ENCODE measurements at places on chromosomes 2 and 18. TPM values are rescaled to one million over a fixed set of nuclear protein-coding genes. Genes with fewer than 3 reads are reported as not detected.
A peak's percentile ranks its signal among the peaks of the same experiment; 100 is the strongest.

Gene PLEKHH2
- under 0.01 TPM for total RNA-seq

GRCh38 chr2:104388296-104388695 is 465.6 kb upstream of the POU3F3 start:
- DNase-seq = no peak

DNA sequence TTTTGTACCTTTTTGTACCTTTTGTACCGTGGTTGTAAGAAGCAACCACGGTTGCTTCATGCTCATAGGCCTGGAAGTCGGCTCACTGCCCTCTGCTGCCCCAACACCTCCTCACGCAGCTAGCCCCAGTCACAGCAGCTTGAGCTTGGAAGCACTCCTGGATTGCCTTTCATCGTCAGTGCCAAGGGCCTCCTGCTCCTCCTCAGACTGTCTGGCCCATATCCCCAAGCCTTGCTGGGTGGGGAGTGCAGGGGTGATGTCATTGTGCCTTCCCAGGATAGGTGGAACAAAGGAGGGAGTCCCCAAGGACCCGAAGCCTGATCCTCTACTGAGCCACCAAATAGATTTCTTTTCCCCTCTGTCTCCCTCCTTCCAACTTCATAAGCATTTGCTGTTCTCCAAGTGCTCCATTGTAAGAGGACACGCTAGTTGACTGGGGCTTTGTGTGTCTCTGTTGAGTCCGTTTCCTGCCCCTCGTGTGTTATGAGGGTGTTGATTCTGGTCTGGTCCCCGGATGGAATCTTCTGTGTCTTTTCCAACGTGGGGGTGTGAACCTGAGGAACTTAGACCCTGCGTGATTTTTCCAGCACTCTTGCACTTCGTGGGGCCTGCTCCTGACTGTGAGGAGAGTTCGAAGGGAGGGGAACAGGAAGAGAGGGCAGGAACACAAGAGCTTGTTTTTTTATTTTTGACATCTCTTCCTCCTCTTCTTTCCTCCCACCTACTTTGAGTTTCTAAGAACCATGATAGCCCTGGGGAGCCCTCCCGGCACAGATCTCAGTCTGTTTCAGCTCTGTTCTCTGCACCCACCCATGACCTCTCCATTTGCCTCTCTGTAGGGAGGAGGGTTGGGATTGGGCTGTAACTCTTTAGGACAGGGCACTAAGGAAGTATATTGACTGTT is 127.2 kb upstream of the EML6 start:
- DNase-seq = no peak

Gene DYNAP
- not detected for total RNA-seq

Gene TCF4
- total RNA-seq = 424 TPM

Gene SERPINB11
- not detected for total RNA-seq

Gene POTEC
- not detected for total RNA-seq

DNA sequence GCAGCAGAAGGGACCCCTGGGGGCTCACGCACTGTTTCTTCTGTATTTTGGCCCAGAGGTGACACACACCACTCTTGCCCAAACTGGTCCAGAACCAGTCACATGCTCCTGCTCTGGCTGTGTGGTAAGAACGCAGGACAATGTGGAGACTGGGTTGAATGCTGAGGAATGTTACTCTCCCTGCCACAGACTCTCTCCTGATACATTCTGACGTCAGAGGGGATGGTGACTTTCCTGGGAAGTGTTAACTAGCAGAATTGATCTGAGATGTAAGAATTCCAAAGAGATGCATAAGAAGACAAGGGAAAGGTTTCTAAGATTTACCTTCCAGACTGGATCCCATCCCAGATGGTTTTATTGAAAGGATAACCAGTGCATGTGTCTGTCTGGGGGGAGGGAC is 100.8 kb downstream of the ASB1 start:
- no peak for DNase-seq

GRCh38 chr2:28681606-28682005 is 70.0 kb upstream of the PPP1CB start:
- no peak for DNase-seq

Gene IL1RL1
- 0.13 TPM for total RNA-seq

DNA sequence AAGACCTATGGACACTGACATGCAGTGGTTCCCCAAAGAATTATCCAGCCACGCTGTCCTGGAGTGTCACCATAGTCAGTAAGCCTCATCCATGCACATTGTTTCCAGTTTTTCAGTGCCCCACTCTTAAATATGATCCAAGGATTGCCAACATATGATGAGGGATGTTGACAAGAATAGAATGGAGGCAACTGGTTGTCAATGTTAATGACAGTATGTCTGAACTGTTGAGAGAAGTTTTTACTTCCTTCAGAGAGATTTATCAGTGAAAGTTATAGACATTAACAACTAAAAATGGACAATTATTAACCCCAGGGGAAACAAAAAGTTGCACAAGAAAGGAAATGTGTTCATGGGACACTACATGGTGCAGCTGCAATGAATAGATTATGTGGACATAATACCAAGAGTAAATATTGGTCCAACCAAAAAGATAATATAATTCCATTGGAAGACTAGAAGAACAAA is 69.9 kb downstream of the CYP26B1 start:
- DNase-seq = no peak

- DNase-seq = no peak
Observed at GRCh38 chr2:60862642-60863041, 18.7 kb upstream of the REL start.

DNA sequence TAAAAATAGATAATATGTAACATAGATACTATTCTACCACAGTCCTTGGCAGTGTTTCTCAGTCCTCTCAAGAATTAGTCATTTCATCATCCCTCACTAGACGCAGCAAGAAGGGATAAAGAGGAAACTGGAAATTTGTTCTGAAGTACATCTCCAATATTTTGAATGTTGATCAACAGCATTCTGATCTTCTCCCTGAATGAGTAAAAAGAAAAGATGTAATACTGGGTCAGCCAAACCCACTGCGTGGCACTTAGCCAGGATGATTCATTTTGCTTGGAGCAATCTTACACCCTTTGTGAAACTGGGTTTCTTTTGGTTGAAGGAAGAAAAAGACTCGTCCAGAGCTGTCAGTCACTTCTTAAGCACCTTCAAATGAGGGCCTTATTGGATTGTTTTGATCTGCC is 54.1 kb downstream of the TAF1B start:
- peak; percentile 74 for DNase-seq

DNA sequence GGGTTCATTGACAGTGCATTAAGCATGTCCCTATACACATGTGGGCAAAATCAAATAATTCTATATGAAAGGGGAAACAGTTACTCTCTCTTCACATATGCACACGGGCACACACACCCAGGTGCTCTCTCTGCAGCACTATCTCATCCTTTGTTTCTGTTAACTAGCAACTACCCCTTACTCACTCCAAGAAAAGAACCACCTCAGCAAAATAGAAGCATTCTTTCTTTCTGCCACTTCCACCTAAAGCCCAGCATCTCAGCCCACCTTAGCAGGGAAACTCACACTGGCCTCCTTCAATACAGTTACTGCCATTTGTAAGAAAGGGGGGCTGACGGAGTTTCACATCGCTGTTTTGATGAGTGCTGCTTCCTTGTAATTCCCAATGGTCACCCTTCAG is 216.3 kb upstream of the ID2 start:
- DNase-seq = no peak

GRCh38 chr2:60025496-60025895 is 528.0 kb downstream of the BCL11A start:
- DNase-seq = no peak

GRCh38 chr2:181621779-181622490 is 35.0 kb downstream of the CERKL start:
- no peak for DNase-seq

DNA sequence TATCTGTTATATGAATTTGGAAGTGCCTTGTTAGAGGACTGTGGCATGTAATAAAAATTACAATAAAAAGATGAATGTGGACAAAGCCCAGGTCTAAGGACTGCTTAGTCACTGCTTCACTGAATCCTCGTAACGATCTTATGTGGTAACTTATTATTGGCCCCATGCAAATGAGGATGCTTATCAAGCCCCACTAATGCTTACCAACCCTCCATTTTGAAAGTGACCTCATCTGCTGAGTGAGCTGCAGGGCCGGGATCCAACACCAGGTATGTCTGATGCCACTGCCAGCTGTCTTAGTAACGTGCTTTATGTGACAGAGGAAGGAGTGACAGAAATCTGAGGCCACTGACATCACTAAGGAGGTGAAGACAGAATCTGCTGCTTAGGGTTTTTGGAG is 65.3 kb upstream of the CCDC85A start:
- DNase-seq = no peak

Gene RSAD2
- total RNA-seq = 0.25 TPM

GRCh38 chr2:140604096-140604495 is 1526.7 kb downstream of the LRP1B start:
- DNase-seq = no peak

DNA sequence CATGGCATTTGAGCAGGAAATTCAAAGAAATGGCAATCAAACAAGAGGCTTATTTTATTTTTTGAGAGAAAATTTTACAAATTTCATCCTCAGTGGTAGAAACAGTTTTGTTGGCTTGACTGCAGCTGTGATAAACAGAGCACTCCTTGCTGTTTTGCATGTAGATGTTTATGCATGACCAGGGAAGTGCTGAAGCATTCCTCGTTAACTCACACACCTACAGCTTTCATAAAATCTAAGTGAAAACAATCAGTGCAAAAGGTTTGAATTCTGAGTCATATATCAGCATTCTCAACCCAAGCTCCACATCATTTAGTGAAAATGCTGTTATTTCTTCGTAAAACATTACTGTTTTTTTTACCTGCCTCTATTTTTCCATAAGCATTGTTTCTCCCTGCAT is 146.6 kb upstream of the CCDC68 start:
- no peak for DNase-seq

- DNase-seq = no peak
Observed at GRCh38 chr2:101775636-101776035, 78.1 kb downstream of the MAP4K4 start.

Gene NDC80
- total RNA-seq = 6.8 TPM

DNA sequence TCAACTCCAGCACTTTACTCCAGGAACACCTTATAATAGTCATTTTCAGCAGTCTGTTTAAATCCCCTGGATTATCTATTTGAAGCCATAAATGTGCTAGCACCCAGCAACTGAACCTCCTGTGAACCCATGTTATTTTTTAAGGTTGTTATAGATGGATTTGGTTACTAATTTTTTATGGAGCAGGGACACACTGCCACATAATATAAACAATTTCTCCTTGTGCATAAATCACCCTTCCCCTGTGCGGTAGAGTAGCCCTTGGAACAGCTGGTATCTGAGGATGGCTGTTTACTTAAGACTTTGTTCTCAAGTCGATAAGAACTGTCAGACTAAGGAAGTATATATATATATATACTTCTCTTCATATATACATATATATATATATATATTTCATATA is 367.4 kb downstream of the EPHA4 start:
- DNase-seq = no peak

DNA sequence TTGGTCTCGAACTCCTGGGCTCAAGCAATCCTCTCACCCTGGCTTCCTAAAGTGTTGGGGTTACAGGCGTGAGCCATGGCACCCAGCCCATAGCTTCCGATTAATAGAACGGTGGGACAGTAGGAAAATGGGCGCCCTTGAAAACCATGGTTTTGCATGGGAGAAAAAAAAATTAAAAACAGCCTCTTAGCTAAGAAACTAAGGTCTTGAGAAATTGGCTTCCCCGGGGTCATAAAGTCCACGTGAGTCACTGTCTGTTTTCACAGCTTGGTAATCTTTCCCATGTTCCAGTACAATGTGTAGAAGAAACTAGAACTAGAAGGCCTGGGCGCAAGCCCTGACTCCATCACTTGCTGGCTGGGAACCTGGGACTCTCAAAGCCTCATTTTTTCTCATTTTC is 20.7 kb downstream of the B3GNT2 start:
- DNase-seq = no peak

DNA sequence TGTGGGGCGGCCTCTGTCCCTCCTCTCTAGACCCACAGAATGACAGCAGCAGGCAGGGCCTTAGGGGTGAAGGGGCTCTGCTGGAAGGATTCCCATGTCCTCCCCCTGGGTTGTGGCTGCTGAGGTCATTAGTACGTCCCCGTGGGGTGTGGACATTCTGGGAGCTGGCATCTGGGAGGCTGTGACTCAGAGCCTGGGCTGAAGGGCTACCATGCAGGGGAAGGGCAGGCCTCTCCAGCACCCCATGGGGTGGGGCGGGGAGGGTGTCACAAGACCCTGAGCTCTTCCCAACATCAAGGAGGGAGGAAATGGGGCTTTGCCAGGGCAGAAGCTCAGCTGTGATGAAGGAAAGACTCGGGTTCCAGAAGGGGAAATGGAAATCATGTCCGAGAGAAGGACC is 105.8 kb upstream of the SMAD2 start:
- DNase-seq = no peak

DNA sequence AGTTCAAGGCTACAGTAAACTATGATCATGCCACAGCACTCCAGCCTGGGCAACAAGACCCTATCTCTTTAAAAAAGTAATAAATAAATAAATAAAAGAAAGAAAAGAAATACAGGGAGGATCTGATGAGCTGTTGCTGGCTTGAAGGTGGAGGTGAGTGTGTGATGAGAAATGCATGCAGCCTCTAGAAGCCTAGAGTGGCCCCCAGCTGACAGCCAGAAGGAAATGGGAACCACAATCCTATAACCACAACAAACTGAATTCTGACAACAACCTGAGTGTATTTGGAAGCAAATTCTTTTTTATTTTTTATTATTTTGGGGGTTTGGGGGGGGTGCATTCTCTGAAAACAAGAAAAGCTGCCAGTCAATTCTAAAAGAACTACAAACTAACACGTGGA is 14.6 kb downstream of the NOL10 start:
- DNase-seq = no peak

- peak; percentile 1 for DNase-seq
Observed at GRCh38 chr2:4973973-4974372, 718.2 kb upstream of the SOX11 start.

Gene IL18RAP
- total RNA-seq = not detected

DNA sequence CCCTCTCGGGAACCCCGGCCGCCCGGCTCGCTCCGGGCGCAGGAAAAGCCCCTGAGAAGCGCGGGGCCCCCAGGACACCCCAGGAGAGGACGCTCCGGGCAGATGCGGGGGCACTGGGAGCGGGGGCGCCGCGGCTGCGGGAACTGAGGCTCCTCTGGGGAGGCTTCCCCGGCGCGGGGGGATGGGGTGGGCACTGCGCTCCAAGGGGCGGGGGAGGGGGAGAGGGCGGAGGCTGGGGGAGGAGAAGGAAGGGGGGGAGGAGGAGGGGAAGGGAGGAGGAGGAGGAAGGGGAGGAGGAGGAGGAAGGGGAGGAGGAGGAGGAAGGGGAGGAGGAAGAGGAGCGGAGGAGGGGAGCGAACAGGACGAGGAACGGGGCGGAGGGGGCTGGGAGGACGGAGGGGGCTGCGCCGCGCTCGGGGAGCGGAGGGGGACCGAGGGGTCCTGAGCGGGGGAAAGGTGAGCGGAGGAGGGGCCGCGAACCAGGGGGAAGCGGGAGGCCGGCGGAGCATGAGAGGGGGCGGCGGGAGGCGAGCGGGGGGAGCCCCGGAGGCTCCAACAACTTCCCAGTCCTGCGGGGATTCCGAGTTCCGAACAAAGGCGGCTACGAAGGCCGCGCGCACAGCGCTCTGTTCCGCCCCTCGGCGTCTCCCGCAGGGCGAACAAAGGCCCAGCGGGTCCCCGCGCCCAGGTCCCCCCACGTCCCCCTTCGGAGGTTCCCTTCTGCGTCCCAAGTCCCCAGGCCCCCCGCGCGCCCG is 742 bp downstream of the PXDN start:
- peak; percentile 67 for DNase-seq
